ENCODE measurements at places on chromosomes 2 and 18.

DNA sequence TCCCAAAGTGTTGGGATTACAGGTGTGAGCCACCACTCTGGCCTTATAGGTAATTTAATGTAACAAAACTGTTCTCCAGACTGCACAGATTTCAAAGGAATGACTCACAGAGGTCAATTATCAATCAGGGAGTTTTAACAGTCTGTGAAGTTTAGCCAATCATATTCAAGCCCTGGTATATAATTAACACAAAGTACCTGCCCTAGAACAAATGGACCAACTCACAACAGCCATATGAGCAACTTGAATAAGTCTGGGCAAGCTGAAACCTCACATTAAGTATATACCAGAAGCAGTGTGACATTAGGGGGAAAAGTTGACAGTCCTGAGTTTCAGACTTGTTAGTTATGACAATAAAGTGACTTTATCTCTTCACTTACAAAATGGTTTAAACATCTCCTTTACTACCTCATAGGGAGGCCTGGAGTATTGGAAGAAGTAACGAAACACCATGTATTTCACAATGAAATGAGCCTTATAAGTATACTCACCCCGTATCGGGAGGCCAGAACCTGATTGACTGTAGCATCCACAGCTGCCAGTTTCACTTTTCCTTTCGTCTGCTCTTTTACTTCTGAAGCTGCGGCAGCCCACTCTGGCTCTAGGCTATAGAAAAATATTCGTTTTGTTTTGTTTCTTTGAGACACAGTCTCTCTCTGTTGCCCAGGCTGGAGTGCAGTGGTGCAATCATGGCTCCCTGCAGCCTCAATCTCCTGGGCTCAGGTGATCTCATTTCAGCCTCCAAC is 22.2 kb downstream of the PDIA6 start:
- no peak for DNase-seq

- no peak for DNase-seq
Observed at GRCh38 chr2:27003857-27004256, 28.9 kb upstream of the TMEM214 start.

- peak; percentile 76 for DNase-seq
Observed at GRCh38 chr2:714005-714741, 37.0 kb upstream of the TMEM18 start.

DNA sequence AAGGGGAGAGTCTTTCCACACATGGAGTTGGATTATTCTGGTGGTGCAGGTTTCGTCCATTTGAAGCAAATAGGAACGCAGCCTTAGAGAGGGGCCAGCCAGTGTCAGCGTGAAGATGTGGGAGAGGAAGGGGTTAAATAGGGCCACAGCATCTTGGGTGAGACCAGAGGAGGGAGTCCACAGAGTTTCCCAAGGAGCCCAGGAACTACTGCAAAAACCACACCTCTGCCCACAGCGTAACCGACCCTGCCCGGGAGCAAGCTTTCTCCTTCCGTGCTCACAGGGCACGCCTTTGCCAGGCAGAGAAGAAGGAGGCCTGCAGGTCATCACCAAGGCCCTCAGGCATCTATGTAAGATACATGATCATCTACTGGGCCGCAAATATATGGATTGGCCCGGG is 314.5 kb downstream of the AGAP1 start:
- DNase-seq: no peak

GRCh38 chr2:205650450-205650849 is 31.9 kb upstream of the NRP2 start:
- no peak for DNase-seq

- no peak for DNase-seq
Observed at GRCh38 chr2:118443596-118443995, 355.3 kb downstream of the INSIG2 start.

GRCh38 chr2:137185378-137186078 is 420.2 kb downstream of the THSD7B start:
- no peak for DNase-seq

GRCh38 chr2:210318486-210318885 is 3.5 kb upstream of the MYL1 start:
- DNase-seq: no peak

DNA sequence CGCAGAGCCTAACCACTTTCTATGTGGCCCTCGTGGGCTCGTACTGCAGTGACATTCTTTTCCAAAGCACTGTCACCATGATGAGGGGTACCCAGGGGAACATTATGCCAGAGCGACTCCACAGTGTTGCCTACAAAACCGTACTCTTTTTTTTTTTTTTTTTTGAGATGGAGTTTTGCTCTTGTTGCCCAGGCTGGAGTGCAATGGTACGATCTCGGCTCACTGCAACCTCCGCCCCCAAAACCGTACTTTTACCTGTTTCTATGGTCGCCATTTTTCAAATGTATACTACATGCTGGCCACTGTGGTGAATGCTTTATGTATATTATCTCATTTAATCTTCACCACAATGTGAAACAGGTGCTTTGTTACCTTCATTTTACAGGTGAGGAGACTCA is 4.3 kb downstream of the PLEK start:
- DNase-seq: no peak

DNA sequence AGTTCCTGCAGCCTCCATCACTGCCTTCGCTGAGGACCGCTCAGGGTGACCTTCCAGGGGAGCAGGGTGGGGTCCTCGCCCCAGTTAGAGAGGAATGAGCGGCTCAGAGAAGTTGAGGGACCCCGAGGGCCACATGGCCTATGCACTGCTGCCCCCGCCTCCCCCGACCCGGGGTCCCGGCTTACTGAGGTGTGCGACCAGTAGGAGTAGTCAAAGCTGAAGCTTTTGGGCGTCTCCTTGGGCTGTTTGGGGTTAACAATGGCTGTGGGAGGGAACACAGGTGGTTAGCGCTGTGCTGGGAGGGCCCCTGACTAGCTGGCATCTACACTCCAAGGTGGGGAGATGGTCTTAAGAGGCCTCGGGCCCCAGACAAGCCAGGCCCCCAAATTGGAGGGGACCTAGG is 31.0 kb downstream of the KIF1A start:
- no peak for DNase-seq

Measured in GM10248 (cell line).